Prostate gland (tissue), 2 donors: ENCODE measurements at places on chromosomes 1 and 21. TPM values are rescaled to one million over a fixed set of nuclear protein-coding genes. Genes with fewer than 3 reads are reported as not detected.

The OR2AK2 gene
- not detected for total RNA-seq

DNA sequence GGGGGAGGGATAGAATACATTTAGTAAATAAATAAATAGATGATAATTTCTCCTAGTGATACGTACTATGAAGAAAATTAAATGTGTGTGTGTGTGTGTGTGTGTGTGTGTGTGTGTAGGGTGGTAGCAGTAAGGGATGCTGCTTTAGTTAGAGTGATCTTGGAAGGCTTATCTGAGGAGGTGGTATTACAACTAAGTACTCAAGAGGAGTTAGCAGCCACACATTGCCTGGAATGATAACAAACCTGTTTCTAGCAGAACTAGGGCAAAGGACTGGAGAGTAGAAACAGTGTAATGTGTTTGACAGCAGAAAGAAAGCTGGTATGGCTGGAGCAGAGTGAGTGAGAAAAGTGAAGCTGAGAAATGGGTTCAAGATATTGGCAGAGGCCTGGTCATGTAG is 58.3 kb upstream of the FASLG start:
- no peak for DNase-seq

The TAS1R1 gene
- 1.5 TPM for total RNA-seq

GRCh38 chr1:197841883-197842553 is 60.4 kb upstream of the C1orf53 start:
- no peak for DNase-seq

DNA sequence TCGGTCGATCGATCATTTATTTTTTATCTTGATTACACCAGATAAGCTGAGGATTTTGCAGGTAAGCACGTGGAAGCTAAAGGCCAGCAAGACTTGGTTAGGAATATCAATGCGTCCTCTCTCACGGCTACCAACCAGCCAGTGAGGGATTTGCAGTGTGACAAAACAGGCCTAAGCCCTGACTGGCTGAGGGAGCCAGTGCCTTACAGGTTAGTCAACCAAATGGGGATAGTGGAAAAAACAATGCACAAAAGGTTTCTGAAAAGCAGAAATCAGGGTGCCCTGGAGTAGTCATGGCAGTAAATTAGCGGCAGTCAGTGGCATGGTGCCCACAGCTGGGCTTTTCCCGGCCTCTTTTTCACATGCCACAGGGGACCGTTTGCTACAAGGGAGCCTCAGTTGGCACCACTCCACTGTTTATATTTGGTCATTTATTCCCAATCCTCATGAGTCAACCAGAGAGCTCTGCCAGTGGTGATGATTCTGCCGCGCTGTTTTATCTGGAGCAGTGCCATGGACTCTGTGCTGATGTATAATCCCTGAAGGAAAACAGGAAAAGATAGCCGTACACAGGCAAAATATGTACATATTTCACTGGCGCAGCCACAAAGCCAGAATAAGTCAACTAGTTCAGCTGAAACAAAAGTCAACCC is 167.6 kb downstream of the RHOU start:
- DNase-seq: peak; percentile 96

The CAPZB gene
- 139 TPM for total RNA-seq

The CRB1 gene
- total RNA-seq: 0.32 TPM

The UMODL1 gene
- total RNA-seq: 0.14 TPM

- DNase-seq: no peak
Observed at GRCh38 chr1:234944439-234945344, 183.9 kb downstream of the TOMM20 start.

GRCh38 chr21:16775076-16775475 is 737.8 kb upstream of the CXADR start:
- DNase-seq: peak; percentile 17

GRCh38 chr1:156910309-156910782 is 10.1 kb upstream of the LRRC71 start:
- peak; percentile 20 for DNase-seq

DNA sequence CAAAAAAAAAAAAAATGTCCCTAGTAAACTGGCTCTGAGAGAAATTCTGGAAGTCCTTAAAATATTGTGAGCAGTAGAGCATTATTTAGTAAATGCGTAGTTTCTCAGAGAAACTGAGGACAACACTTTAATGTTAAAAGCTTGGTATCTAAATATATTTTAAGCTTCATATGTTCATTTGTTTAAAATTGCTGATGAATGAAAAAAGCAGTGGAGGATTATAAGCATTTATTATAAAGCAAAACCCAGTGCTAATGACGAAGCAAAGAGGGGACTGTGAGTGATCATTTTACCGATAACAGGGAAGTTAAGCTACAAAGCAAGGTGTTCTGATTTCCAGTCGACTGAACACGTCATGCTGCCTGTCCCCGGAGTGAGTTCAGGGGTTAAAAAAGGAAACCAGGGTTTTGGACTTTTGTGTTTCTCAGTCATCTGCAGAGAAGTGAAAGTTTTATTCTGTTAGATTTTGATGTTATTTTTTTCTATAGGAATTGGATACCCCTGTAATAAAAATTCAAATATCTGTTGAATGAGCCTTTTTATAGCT is 64.5 kb upstream of the SCCPDH start:
- DNase-seq: no peak

- no peak for DNase-seq
Observed at GRCh38 chr1:221884821-221885220, 142.9 kb upstream of the DUSP10 start.

DNA sequence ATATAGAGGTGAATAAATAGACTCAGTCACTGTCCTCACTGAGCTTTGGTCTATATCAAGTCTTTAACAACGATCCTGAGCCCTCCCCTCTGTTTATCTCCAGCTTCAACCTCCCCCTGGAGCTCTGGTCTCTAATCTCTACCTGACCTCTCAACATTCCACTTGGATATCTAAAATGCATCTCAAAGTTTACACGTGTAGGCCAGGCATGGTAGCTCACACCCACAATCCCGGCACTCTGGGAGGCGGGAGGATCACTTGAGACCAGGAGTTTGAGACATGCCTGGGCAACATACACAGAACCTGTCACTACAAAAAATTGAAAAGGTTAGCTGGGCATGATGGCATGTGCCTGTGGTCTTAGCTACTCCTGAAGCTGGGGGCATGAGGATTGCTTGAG is 53.4 kb downstream of the GADD45A start:
- no peak for DNase-seq
